ENCODE measurements at places on chromosomes 16 and 17.

DNA sequence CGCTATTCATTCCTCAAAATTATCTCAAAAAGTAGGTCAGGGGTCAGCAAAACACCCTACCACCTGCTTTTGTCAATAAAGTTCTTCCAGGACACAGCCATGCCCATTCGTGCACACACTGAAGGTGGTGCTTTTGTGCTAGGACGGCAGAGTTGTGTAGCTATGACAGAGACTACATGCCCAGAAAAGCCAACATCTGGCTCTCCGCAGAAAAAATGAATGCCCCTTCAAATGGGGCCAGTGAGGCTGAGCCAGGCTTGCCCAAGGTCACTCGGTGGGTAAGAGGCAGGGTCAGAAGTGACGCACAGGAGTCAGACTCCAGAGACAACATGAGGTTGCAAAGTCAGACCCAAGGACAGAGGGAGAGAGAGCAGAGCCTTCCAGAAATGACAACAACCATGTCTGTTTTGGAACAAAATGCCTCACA lies 200.1 kb downstream of the XYLT1 start:
- DNase-seq = no peak

DNA sequence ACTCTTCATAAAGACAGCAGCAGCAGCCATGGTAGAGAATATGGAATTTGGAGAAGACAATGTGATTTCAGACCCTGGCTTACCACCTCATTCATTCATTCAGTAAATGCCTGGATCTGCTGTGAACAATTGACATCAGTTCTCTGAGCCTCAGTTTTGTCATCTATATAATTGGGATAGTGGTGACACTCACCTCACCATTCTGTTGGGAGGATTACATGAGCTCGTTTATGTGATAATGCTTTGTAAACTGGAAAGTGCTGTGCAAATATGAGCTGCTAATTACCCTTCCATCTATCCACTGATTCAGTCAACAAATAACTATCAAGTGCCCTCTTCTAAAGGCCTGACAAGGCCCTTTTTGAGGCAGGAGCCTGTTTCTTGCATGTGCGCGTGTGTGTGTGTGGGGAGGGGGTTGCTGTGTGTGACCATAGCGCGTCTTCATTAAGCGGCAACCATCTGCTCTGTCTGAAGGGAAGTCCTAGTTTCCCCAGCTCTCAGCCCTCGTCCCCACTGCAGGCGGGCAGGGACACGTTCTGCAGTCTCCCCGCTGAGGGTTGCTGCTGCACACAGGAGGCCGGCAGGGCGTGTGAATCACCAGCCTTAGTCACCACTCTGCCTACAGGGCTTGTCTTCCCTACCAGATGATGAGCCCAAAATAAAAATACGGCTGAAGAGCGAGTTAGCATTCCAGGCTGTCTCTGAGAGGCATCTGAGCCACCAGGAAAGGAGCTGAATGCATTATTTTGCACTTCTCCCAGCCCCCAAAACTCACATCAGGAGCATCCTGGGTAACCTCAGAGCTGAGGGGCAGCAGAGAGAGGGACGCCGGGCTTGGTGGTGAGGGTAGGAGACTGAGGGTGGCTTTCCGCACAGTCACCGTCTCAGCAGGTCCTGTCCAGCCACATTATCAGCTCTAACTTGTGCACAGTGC lies 19.9 kb downstream of the ARL4D start:
- no peak for DNase-seq

GRCh38 chr17:65538675-65539529 lies 22.5 kb downstream of the AXIN2 start:
- no peak for DNase-seq

- no peak for DNase-seq
Observed at GRCh38 chr16:17143546-17144419, 327.0 kb downstream of the XYLT1 start.

DNA sequence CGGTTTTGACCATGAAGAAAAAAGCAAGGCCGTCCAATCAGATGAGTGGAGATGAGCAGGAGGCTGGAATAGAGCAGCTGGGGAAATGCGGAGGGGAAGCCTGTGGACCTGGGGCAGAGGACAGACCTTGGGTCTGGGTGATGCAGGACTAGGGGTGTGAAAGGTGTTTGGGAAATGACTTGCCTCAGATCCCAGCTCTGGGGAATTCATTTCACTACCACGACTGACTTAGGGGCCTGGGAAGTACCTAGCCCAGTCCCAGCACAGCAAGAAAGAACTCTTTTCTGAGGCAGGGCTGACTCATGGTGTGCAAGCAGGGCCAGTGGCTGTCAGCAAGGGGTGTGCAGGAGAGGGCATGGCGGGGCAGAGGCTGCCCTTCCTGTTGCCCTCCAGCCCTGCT lies 14.8 kb downstream of the DNAI2 start:
- DNase-seq = no peak

DNA sequence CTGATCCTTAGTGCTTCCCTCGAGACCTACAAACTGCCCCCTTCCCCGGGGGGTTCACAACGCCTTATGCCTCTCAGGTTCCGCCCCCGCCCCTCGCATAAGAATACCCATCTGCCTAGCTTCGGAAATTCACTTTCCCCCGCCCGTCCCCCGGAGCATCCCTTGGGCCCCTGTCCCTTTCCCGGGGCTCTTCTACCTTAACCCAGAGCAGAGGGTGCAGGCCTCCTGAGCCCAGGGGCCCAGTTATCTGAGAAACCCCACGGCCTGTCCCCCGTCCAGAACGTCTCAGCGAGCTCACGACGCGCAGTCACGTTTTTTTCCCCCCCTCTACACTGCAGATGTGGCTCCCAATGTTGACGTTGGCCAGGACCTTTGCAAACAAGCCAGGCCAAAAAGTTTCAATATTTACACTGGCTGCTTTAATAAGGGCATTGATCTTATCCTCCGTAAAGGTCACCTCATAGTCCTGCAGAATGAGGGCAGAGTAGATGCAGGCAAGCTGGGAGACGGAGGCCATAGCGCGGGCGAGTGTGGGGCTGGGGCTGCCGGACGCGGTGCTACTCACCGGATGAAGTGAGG lies 1.4 kb upstream of the NBR1 start:
- DNase-seq = peak; percentile 0

- no peak for DNase-seq
Observed at GRCh38 chr16:57944970-57945739, 25.8 kb downstream of the CNGB1 start.

DNA sequence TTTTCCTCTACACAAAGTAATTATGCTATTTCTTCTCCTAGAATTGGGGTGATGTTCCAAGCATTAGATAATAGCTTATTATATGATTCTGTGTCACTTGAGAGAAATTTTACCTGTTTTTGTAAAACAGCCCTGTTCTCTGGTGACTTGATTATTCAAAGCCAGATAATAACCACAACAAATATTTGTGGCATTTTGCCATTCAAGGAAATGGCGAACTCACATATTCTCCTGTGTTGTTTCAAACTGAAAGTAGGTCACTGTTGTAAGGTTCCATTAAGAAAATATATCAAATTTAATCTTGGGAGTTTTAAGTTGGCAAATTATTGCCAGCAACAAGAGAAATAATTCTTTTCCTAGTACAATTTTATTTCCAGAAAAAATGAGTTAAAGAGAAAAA lies 124.8 kb downstream of the STXBP4 start:
- DNase-seq = no peak

GRCh38 chr16:49842972-49843371 lies 12.9 kb downstream of the ZNF423 start:
- DNase-seq = no peak

DNA sequence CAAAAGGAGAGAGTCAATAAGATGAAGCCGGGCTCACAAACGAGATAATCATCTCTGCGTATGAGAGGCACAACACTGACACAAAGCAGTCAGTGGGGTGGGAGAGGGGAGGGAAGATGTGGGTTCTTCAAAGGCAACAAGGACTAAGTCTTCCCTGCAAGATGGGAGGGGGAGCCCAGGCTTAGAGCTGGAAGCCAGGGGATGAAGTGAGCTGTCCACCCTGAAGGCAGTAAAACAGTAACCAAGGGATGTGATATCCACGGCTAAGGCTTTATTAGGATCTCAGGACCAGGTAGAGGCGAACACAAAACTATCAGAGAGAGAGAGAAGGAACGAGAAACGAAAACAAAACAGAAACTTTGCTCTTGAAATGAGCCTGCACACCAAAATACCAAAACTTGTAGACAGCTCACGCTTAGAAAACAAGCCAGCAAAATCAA lies 115.9 kb downstream of the DYNLRB2 start:
- no peak for DNase-seq

GRCh38 chr17:37375706-37376105 lies at the start of gene C17orf78:
Gene C17orf78 (plus strand): TSS chr17:37375985. CDS start chr17:37376093, 108 bp downstream.
- no peak for DNase-seq

- DNase-seq = no peak
Observed at GRCh38 chr17:55764610-55765009, 13.8 kb downstream of the PCTP start.

GRCh38 chr17:58491510-58492045 lies 3.4 kb upstream of the HSF5 start:
- no peak for DNase-seq

GRCh38 chr16:13791095-13791494 lies 128.9 kb upstream of the ERCC4 start:
- DNase-seq = no peak

- no peak for DNase-seq
Observed at GRCh38 chr17:14792746-14793145, 472.4 kb downstream of the PMP22 start.

DNA sequence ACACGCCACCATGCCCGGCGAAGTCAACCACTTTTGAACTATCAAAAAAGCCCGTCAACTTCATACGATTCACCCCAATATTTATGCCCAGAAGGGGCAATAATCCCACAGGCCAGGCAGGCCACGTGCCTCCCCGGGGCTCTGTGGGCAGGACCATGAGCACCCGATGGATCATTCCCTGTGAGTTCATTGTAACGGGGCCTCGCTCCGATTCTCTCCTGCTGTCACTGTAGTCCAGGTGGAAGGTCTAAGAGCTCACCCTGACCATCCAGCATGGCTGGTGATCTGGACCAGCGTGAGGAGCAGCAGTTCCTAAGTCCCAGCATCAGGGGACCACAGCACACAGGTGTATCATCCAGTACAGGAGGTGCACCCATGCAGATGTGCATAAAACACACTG lies 77.5 kb upstream of the DOC2B start:
- no peak for DNase-seq

- no peak for DNase-seq
Observed at GRCh38 chr17:69473841-69474831, 59.6 kb downstream of the MAP2K6 start.

DNA sequence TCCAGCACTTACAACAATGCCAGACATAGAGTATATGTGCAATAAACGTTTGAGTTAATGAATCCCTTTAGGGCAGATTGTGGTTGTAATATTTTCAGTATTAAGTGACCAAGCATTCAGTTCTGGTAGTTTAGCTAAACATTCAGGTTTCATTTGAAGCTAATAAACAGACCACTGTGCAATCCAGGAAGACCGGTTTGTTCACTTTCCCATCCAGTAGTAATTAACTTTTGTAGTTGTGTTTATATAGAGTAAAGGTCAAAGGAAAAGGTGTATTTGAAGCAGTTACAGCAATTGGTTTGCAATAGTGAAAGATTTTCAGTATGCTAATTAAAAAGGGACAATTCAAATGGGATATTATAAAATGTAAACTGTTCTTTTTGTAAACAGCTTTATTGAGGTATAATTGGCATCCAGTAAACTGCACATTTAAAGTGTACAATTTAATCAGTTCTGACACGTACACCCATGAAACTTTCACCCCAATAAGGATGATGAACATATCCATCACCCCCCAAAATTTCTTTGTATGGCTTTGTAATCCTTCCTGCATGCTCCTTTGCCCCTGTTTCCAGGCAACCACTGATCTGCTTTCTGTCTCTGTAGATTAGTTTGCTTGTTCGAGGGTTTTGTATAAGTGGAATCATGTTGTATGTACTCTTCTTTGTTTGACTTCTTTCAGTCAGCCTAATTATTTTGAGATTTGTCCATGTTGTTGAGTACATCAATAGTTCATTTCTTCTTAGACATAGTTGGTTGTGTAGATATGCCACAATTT lies 26.3 kb downstream of the MRTFB start:
- DNase-seq = no peak

- no peak for DNase-seq
Observed at GRCh38 chr17:1690544-1691221, 6.0 kb upstream of the PRPF8 start.

DNA sequence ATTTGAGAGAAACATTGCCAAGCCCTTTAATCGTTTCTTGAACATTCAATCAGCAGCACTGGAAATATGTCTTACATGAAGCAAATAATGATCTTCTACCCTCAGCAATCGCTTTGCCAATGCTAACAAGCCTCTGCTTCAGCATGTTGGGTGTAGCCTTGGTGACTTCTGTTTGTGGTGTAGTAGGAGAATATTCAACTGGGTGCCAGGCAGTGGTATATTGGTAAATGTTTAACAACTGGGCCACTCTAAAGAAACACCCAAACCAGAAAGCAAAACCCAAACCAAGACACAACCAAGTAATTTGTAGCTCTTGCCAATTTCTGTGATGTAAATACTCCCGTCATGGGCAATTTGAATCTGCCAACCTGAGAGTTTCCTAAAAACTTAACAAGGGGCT lies 9.7 kb downstream of the CDH13 start:
- no peak for DNase-seq

DNA sequence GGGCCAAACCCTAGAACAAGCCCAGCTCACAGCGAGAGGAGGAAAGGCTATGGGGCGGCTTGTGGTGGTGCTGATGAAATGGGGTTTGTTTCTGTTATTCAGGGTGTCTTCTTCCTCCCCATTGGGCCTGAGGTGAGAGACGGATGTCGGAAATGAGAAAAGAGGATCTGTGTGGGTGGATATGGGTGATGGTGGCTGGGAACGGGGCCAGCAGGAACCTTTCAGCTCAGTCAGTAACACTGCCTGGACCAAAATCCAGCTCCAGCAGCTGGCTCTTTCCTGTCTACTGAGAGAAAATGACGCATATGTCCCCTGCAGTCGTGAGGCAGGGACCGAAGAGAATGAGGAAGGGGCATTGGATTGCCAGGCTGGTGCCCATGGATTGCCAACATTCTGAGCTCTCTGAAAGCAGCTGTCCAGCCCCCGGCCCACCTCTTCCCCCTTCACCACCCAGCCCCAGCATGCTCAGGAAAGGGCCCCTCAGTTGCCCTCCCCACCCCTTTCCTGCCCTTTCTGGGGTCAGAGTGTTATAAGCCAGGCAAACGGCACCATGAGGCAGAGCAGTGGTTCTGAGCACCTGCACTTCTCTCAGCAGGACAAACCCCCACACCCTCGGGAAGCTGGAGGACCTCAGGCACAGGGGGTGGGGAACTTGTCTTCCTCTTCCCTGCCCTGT lies 4.0 kb downstream of the MYH3 start:
- DNase-seq = no peak

All from T-helper 22 cell (primary cell).